Activated CD4-positive, alpha-beta memory T cell treated with anti-CD3 and anti-CD28 coated beads for 36 hours (primary cell): ENCODE measurements at places on chromosomes 3 and 15. TPM values are rescaled to one million over a fixed set of nuclear protein-coding genes. Genes with fewer than 3 reads are reported as not detected.

The CHRNB4 gene
- total RNA-seq = not detected

The KBTBD12 gene
- total RNA-seq = not detected

The RASGRP1 gene
- total RNA-seq = 167 TPM

The NR2E3 gene
- not detected for total RNA-seq

The EPM2AIP1 gene
- 11.7 TPM for total RNA-seq

The DISP2 gene
- 0.05 TPM for total RNA-seq

DNA sequence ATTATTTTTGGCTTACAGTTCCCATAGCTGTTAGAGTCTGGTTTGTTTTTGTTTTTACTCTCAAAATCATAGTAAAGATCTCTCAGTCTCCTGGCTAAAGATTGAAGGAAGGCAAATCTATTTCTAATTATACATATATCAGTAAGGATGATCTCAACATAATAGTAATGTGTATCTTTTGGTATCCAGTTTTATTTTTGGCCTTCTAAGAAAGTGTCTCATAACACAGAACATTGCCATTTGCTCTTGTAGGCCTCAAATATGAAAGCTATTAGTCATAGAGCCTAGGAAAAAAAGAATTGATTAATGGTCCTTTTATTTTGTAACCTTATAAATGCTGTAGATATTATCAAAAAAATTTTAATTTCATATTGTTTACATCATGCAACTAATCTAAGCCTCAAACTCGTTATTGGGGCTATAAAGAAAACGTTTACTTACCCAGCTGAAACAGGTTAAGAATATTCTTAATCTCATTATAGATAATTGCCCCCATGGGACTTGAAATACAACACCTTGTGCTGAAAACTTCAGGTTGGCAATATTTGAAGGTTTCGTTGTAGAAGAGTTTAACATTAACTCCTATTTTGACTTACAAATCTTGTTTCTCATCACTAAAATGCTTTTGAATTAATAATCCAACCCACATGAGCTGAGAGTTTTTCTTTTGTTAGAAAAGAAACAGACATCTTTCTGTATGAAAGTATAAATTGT lies 16.7 kb downstream of the FBXO45 start:
- no peak for DNase-seq

GRCh38 chr3:49882166-49882565 lies 12.5 kb upstream of the CAMKV start:
- no peak for DNase-seq

DNA sequence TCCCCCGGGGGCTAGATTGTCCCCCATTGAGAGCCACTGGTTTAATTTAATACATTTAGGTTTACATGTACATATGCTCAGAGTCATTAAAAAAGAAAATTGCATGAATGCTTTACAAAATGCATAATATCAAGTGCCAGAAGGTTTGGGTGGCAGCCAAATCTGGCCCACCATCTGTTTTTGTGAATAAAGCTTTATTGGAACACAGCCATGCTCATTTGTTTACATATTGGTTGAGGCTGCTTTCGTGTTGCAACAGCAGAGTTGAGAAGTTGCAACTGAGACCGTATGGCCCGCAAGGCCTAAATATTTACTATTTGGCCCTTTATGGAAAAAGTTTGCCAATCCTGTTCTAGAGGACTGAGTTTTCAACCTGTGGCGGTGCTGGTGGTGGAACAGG lies 32.1 kb upstream of the RGMA start:
- no peak for DNase-seq

DNA sequence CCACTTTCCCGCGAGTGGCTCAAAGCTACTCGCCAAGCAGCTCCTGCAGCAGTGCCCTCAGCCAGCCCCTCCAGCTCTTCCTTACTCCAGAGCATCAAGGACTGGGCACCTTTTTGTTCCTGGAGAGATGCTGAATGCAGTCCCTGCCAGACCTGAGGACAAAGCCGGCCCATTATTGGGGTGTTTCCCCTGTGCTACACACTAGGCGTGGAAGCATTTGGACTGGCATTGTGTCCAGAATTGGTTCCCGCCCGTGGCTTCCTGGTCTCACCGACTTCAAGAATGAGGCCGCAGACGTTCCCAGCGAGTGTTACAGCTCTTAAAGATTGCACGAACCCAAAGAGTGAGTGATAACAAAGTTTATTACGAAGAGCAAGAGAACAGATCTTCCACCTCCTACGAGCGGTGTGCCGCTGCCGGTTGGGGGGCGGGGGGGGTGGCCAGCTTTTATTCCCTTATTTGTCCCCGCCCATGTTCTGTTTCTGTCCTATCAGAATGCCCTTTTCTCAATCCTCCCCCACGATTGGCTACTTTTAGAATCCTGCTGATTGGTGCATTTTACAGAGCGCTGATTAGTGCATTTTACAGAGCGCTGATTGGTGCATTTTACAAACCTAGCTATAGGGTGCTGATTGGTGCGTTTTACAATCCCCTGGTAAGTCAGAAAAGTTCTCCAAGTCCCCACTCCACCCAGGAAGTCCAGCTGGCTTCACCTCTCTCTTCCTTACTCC lies 62.4 kb downstream of the NSMCE3 start:
- DNase-seq = no peak

DNA sequence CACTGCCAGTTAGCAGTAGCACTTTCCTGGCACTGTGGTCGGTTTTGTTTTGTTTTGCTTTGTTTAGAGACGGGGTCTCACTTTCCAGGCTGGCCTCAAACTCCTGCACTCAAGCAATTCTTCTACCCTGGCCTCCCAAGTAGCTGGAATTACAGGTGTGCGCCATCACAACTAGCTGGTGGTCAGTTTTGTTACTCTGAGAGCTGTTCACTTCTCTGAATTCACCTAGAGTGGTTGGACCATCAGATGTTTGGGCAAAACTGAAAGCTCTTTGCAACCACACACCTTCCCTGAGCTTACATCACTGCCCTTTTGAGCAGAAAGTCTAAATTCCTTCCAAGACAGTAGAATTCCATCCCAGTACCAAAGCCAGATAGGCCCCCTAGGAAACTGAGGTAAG lies 22.6 kb downstream of the CLDN18 start:
- no peak for DNase-seq

GRCh38 chr3:11641316-11641682 lies 2.4 kb downstream of the VGLL4 start:
- DNase-seq = no peak

DNA sequence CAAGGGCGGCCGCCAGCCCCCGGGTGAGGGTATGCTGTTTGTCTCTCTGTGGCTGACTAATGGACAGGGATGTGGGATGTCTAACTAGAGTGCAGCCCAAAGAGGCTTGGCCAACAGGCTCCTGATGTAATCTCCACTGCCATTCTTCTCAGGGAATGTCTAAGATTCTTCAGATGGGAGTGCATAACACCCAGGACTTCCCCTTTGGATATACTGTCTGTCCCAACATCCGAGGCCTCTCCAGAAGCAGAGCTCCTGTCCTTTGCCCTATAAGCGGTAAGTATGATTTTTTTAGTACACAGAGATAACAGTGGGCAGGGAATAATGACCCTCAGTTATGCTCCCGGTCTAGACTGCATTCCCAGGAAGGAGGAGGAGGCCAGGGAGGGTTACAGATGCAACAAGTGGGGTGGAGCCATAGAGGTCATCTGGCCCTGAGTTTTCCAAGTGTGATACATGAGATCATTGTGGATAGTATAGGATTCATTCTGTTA lies 62.5 kb upstream of the SLCO2A1 start:
- DNase-seq = no peak

- DNase-seq = peak; percentile 41
Measured at GRCh38 chr15:78726870-78727551, 84.3 kb downstream of the ADAMTS7 start.

GRCh38 chr3:108472001-108472591 lies 38.3 kb downstream of the MYH15 start:
- no peak for DNase-seq

DNA sequence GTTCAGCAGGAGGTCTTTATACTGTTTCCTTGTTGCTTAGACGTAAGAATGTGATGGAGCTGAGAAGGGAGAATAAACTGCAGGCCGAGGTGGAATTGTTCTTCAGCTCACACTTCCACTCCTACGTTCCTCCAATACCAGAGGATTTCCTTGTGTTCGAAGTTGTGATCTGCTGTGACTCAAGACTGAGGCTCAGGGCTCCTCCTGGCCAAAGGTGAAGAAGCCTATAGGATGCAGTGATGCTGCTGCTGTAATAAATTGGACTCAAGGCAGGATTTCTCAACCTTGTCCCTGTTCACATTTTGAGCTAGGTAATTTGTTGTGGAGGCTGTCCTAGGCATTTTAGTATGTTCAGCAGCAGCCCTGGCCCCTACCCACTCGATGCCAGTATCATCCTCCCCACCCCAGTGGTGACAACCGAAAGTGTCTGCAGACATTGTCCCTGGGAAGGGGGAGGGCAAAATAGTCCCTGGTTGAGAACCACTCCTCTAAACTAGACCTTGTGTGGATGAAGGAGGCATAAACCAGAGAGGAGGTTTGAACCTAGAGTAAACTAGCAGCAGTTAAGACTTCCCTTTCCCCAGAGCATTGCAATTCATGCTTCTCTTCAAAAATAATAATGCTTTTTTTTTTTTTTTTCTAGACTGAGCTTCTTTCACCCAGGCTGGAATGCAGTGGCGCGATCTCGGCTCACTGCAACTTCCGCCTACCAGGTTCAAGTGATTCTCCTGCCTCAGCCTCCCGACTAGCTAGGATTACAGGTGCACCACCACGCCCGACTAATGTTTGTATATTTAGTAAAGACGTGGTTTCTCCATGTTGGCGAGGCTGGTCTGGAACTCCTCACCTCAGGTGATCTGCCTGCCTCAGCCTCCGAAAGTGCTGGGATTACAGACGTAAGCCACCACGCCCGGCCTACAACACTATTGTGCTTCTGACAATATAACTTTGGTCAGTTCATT lies 11.1 kb downstream of the RAP2B start:
- no peak for DNase-seq

GRCh38 chr15:53586799-53587198 lies 172.7 kb downstream of the WDR72 start:
- peak; percentile 20 for DNase-seq

GRCh38 chr3:32973982-32974381 lies 22.5 kb downstream of the CCR4 start:
- DNase-seq = peak; percentile 54

DNA sequence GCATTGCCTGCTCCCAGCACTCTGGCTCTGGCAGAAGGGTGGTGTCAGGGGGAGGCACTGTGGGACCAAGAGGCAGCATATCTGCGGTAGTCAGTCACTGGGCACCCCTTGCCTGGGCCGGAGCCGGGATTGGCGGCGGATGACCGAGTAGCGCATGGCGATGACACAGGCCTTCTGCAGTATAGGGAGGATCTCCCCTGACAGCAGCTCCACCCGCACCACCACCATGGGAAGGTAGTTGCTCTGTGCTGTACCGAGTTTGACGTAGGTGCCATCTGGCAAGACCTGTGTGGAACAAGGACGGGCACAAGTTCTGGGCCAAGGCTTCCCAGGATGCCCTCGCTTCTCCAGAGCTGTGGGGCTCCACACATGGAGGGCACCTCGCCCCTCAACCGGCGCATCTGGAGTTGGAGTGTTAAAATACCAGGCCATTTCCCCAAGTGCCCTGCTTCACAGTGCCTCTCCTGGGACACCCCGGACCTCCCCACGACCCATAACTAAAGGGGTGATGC lies 6.6 kb downstream of the ACOX2 start:
- no peak for DNase-seq

DNA sequence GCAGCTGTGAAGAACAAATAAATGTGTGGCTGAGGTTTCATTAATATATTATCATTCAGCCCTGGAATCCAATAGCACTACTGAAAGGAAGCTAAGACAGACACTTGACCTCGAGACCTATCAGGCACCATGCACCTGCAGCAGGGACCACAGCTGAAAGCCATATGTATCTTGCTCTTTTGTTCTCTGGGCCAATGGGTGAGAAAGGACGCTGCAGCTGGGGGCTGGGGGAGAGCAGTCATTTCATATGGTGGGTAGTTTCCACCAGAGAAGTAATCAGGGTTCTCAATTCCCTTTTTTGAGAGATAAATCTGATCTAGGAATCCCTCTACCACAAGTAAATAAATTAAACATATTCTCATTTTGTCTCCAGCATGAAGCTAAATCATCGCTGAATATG lies 225.6 kb upstream of the STRIT1 start:
- DNase-seq = no peak
